Heart right ventricle (tissue), 16 donors: ENCODE measurements at places on chromosomes 16 and 17. TPM values are rescaled to one million over a fixed set of nuclear protein-coding genes. Genes with fewer than 3 reads are reported as not detected.

DNA sequence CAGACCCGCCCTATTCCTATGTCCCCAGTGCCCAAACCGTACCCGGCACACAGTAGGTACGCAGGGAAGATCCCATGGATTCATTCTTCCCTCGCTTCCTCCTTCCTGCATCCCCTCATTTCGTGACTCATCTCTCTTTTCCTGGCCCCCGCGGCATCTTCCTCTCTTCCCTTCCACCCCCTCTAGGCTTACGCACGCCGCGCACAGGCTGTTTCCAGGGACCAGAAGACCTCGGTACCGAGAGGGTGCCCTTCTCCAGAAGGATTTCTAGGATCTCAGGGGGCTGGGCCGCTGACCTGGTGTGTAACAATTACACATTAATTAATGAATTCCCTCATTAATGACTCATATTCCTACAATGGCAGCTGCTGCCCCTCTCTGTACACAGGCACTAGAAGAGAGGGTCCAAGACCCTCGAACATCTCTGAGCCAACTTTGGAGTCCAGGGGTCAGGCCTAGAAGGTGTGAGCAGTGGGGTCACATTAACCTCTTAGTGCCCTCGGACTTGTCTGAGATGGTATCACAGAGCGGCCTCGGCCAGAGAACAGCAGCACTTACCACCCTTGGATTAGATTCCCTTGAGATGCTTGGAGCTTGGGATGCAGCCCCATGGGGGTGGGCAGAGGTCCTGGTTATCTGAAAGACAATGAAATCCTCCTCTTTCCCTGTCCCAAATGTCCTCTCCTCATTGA lies 16.8 kb upstream of the PLLP start:
- H3K27ac ChIP-seq: peak overlapping the region; percentile 39
- H3K36me3 ChIP-seq: no peaks in the 10 kb centered on the region
- DNase-seq: no peak
- H3K4me3 ChIP-seq: peak overlapping the region; percentile 32

DNA sequence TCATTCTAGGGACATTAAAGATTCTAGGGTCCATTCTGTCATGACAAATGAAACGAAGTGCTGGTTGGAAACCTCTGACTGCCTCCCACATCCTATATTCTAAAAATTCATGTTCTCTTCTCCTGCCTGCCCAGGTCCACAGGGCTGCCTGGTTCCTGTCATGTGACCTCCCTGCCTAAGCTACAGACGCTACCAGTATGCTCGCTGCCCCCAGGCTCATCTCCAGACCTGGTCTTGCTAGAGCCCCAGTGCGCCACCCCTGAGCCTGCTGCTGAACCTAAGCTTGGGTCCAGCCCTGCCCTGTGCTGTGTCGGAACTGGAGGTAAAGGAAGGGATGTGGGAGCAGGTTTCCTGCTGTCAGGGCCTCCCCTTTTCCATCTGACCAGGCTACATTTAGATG lies 231.6 kb upstream of the CDH5 start:
- no peaks in the 10 kb centered on the region for H3K27me3 ChIP-seq
- H3K27ac ChIP-seq: peak overlapping the region; percentile 60
- H3K4me1 ChIP-seq: peaks cover 9% of the 10 kb centered on the region
- no peak overlapping the region for H3K4me3 ChIP-seq

The KRTAP1-1 gene
- polyA plus RNA-seq: not detected

DNA sequence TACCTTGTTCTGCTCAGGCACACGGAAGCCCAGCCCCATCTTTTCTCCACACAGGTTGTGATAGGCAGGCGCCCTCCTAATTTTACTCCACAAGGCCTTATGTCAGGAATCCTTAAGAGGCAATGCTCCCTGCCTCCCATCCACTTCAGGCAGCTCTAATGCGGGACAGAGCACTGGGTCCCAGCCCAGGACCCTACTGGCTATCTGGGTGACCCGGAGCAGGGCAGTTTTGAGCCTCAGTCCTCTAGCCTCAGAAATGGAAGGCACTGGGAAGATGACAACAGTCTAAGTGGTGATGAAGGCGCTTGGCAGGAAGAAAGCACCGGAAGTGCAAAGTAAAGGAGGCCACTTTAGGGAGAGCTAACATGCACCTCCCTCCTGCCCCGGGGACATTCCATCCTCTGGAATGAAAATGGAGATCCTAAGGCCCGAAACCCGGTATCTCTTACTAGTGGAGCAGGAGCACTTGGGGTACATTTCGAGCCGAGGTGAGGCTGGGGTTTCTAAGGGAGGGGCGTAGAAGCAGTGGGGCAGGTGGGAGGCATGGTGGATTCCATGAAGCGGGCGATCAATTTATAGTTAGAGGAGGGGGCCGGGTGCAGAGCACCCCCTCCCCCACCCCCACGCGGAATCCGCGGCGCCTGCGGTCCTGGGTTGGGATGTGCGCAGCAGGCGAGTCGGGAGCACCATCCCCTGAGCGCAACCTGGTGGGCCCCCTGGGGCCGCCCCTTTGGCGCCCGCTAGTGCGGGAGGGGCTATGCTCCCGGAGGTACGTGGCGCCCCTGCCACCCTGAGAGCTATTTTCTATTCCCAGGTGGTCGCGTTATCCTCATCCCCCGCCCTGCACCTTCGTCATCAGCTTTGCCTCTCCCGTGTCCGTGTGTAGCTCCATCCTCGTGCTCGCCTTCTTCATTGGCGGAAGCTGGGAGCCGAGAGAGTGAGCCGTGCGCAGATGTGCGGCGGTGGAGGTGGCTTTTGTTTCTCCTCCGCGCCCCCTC lies 4.9 kb downstream of the MT1F start:
- no peaks in the 10 kb centered on the region for H3K36me3 ChIP-seq
- peaks cover 83% of the 10 kb centered on the region for H3K27me3 ChIP-seq
- H3K27ac ChIP-seq: no peak overlapping the region
- DNase-seq: no peak
- peaks cover 23% of the 10 kb centered on the region for H3K4me1 ChIP-seq

The KRTAP4-4 gene
- polyA plus RNA-seq: not detected

GRCh38 chr17:15269780-15270089 lies 4.6 kb upstream of the PMP22 start:
- no peaks in the 10 kb centered on the region for H3K4me1 ChIP-seq
- H3K27me3 ChIP-seq: no peaks in the 10 kb centered on the region
- no peaks in the 10 kb centered on the region for H3K36me3 ChIP-seq
- no peak for DNase-seq
- H3K4me3 ChIP-seq: no peak overlapping the region

- no peak for DNase-seq
- no peaks in the 10 kb centered on the region for H3K27me3 ChIP-seq
- H3K36me3 ChIP-seq: no peaks in the 10 kb centered on the region
Observed at GRCh38 chr16:48041981-48042421, 113.8 kb downstream of the ABCC12 start.

The SLC52A1 gene
- not detected for polyA plus RNA-seq

The ITGAL gene
- 1.2 TPM for polyA plus RNA-seq

The SSTR5 gene
- 0.39 TPM for polyA plus RNA-seq

DNA sequence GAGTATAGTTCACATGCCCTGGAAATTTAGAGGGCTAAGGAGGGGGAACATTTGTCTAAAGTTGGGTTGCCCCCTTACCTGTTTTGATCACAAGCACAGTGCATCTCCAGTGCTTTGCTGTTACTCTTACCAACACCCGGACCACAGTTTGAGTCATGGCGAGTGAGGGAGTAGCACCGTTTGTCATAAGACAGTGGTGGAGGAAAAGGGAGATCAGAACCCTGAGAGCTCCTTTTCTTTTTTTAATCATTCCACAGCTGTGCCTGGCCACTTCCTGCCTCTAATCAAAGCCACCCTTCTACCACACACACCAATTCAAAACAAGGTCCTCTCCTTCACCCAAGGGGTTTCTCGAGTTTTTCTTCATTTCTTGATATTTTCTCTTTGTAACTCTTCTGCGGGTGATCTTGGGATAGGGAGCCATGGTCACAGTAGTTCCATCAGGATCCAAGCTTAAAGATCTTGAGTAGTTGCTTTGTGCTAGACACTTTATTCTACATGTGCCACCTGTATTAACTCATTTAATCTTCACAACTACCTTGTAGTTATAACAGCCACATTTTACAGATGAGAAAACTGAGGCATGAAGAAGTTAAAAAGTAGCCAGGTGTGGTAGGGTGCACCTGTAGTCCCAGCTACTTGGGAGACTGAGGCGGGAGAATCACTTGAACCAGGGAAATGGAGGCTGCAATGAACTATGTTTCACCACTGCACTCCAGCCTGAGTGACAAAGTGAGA lies 5.0 kb upstream of the MYL4 start:
- no peaks in the 10 kb centered on the region for H3K27me3 ChIP-seq
- peaks cover 18% of the 10 kb centered on the region for H3K4me1 ChIP-seq
- H3K36me3 ChIP-seq: no peaks in the 10 kb centered on the region
- no peak overlapping the region for H3K4me3 ChIP-seq
- no peak for DNase-seq
- peak overlapping the region; percentile 82 for H3K27ac ChIP-seq

DNA sequence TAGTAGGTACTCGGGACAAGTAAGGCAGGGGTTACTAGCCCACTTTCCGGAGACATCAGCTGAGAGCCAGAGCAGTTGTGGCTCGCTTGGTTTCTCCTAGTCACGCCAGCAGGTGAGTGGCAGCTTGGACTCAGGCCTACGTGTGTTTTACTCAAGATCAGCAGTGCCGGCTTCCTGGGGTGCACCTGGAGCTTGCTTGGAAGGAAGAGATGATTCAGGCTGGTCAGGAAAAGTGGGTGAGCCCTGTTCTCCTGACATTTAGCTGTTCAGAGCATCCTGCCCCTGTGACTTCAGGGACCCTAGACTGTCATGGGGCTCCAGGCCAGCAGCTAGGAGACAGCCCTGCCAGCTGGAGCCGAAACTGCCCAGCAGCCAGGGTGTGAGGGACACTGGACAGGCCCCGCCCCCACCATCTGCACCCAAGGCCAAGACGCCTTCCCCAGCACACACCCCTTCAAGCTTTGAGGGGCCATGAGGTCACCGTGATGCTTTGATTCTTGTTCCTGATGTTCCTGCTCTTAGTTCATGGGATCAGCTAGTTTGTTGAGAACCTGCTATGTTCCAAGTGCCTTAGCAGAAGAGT lies 238.0 kb upstream of the CIBAR2 start:
- peaks cover 16% of the 10 kb centered on the region for H3K4me1 ChIP-seq
- H3K36me3 ChIP-seq: no peaks in the 10 kb centered on the region
- no peaks in the 10 kb centered on the region for H3K27me3 ChIP-seq
- no peak overlapping the region for H3K4me3 ChIP-seq
- no peak overlapping the region for H3K27ac ChIP-seq

DNA sequence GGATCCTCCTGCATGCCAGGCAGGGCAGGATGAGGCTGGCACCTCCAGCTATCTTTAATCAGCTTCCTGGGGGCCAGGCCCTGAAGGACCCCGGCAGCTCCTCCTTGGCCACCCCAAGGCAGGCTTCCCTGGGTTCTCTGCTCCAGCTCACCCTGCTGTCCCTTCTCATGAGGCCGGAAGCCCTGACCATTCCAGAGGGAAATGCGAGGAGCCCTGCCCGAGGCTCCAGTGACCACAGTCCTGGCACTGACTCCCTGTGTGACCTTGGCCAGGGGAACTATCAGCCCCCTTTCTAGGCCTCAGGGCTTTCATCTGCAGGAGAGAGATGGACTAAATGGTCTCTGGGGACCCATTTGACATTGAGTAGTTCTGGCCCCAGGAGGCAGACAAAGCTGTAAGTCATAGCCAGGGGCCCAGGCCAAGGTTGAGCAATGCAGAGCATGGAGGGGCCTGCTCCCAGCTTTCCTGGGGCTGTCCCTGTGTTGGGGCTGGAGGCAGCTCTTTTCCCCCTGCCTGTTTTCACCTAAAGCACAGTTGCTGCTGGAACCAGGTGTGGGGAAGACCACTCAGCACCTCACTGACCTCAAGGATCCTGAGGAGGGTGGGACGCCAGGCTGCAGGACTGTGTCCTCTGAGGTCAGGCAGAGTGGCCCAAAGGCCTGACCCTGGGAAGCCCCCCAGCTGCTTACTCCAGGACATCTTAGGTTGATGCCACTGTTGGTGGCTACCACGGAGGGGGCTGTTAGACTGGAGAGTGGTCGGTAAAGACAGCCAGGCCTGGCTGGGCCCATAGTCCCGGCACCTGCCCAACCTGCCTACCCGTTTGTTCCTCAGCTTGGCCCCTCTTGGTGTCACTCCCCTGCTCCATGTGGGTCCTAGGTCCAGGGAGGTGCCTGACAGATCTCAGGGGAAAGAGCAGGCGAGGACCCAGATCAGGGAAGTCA lies 8.1 kb downstream of the KCNH6 start:
- H3K4me3 ChIP-seq: no peak overlapping the region
- H3K36me3 ChIP-seq: no peaks in the 10 kb centered on the region
- no peaks in the 10 kb centered on the region for H3K4me1 ChIP-seq
- DNase-seq: no peak
- H3K27me3 ChIP-seq: peaks cover 6% of the 10 kb centered on the region
- H3K27ac ChIP-seq: no peak overlapping the region

DNA sequence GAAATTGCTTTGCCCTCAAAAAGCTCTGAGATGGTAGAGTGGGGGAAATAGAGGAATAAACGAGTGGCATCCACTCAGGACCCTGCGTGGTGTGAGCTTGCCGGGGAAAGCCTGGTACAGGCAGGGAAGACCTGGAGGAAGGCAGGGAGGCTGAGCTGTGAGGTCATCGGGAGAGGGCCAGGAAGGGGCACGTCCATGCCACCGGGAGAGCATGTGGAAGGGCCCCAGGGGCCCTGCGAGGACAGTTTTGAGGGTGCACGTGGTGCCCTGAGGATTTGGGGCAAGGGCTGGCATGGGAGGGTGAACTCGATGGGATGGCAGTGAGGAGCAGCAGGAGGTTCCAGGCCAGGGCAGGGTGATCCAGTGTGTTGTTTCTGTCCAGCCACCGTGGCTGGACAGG lies 56.3 kb upstream of the CBFA2T3 start:
- H3K4me3 ChIP-seq: no peak overlapping the region
- no peaks in the 10 kb centered on the region for H3K36me3 ChIP-seq
- peaks cover 47% of the 10 kb centered on the region for H3K27me3 ChIP-seq
- no peak for DNase-seq
- H3K4me1 ChIP-seq: no peaks in the 10 kb centered on the region

The SNAI3 gene
- 2.3 TPM for polyA plus RNA-seq

The CDC42EP4 gene
- 32.8 TPM for polyA plus RNA-seq

DNA sequence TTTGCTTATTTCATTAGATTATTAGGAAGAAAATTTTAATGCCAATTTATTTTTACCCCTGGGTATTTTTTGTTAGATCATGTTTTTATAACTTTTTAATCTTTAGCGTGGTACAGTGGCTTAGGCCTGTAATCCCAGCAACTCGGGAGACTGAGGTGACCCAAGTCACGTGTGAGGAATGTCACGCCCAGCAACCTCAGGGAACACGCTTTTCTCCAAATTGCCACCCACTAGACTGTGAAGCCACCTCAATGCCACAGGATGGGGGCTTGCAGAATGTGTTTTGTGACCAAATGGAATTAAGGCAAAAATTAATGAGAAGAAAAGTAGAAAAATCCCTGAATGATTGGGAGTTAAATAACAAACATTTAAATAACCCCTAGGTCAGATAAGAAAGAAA lies 141.8 kb downstream of the LAT start:
- peak overlapping the region; percentile 30 for H3K27ac ChIP-seq
- H3K4me1 ChIP-seq: peaks cover 10% of the 10 kb centered on the region
- H3K27me3 ChIP-seq: no peaks in the 10 kb centered on the region
- no peak overlapping the region for H3K4me3 ChIP-seq
- no peak for DNase-seq

- peaks cover 60% of the 10 kb centered on the region for H3K4me1 ChIP-seq
- DNase-seq: no peak
- H3K27me3 ChIP-seq: no peaks in the 10 kb centered on the region
- no peaks in the 10 kb centered on the region for H3K36me3 ChIP-seq
- no peak overlapping the region for H3K4me3 ChIP-seq
- H3K27ac ChIP-seq: peak overlapping the region; percentile 71
Observed at GRCh38 chr17:40112191-40112711, 9.5 kb upstream of the MSL1 start.

- no peak overlapping the region for H3K27ac ChIP-seq
- peaks cover 12% of the 10 kb centered on the region for H3K4me1 ChIP-seq
- no peaks in the 10 kb centered on the region for H3K36me3 ChIP-seq
- no peaks in the 10 kb centered on the region for H3K27me3 ChIP-seq
- no peak overlapping the region for H3K4me3 ChIP-seq
Observed at GRCh38 chr17:27895940-27896535, 2.9 kb upstream of the LYRM9 start.

The PIPOX gene
- 0.22 TPM for polyA plus RNA-seq
